Activated gamma-delta T cell (primary cell): ENCODE measurements at places on chromosomes 4 and X.

DNA sequence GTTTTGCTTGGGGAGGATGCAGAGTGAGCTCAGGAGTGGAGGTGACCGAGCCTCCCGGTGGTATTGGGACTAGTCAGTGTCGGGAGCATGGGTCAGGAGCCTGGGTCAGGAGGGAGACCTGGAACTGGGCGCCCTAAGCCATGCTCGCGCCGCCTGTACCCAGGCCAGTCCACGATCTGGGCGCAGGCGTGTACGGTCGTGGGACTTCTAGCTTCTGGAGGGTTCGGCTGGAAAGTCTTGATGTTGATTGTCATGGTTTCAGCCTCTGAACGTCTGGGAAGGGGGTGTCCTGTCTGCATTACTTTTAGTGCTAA lies 244 bp downstream of the EIF2S3 start:
- no peak for DNase-seq

DNA sequence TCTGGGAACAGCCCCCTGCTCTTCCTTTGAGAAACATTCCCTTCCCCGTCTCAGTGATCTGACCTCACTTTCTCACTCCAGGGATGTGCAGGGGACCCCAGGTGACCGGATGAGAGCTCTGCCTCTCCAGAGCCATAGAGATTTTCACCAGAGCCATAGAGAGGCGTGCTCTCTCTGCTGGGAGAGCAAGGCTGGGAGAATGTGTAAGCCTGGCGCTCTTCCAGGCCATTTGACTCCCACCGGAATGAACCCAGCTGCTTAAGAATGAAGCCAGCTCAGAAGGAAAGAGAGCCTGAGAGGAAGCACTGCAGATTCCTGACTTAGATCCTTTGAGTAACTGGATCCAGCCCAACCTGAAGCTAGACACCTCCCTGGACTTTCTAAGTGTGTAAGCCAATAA lies 106.4 kb downstream of the DHX15 start:
- DNase-seq: no peak

DNA sequence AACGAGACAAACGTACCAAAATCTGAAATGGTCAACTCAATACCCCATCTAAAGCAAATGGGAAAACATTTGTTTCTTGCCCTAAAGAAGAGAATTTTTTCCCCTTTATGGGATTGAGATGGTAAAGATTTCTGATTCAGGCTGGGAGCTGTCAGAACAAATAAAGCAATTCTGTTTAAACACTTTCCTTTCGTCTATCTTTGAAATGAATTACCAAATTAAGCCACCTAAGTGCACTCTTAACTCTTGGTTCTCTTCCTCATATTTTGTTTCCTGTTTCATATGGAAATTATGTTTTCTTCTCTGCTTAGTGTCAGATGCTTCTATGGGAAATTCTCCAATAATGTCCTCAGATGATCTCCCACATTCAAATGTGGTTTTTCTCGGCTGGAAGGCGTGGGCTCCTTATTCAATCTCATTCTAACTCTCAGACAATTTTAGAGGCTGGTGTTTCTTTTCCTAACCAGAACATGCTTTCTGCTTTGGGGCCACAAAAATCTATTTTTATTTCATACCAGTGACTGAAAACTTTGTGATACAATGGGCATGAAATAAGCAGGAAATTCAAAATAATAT lies 50.3 kb upstream of the HPF1 start:
- no peak for DNase-seq

DNA sequence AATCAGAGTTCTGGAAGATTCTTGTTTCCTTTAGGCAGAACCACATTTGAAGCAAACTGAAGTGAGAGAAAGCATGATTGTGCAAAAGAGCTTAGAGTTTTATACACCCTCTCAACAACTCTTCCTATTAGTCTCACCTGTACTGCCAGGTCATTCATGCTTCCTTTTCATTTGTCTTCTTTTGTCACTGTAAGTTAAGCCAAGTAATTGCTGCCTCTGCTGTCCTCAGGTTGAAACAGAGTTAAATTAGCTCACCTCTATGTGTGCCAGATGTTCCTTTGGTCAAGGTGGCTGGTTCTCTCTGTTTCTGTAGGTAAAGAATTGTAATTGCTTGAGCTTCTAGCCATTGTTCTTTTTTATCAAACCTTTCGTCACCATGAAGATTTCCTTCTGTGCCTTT lies 41.1 kb upstream of the HPGD start:
- no peak for DNase-seq

DNA sequence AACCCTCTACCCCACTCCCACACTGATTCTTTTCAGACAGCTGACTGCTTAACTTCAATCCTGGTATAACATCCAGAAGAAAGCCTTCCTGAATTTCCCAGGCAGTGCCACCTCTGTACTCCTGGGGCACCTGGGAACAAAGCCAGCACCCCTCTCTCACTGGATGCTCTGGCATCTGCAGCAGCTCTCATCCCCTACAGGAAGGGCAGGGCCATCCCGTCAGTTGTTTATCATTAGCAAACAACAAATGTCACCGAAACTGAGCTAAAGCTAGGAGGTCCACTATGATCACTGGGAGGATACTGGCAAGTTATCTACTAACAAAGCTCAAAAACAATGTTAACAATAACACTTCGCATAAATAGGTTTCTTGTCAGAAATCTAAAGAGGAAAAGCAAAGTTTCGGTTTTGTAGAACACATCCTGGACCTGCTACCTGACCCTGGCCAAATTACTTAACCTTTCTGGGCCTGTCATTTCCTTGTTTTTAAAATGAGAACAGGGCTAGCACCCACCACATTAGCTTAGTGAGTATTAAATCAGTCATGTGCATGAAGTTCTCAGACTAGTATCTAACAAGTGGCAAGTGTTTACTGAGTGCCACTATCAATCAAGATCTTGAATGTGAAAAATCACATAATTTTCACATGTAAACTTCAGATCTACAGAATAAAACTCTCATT lies 86.6 kb downstream of the NR3C2 start:
- no peak for DNase-seq

DNA sequence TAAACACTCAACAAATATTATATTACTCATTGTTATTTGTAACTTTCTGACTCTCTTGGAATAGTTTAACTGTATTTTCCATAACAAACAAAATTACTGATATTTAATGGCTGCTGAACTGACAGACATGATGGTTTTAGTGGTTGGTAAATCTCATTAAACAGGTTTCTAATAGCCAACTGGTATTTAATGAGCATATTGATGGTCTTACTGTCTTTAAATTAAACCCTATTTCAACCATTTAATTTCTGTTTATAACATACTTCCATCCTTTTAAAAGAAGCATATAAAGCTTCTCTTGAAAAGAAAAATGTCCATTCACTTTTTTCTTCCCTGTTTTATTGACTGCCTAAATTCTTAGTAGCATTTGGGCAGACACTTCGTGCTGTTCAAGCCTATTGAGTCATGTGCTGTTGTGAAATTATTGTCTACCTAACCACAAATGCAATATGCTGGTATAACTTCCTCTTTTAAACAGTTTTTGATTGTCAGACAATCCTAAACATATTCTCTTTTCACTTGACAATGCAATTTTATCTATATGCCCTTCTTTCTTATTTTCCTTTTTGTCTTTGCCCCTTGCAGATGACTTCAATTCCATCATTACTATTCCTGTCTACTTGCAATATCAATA lies 163.9 kb upstream of the SLC7A11 start:
- DNase-seq: no peak

GRCh38 chr4:64248186-64248585 lies 161.1 kb downstream of the TECRL start:
- DNase-seq: no peak

DNA sequence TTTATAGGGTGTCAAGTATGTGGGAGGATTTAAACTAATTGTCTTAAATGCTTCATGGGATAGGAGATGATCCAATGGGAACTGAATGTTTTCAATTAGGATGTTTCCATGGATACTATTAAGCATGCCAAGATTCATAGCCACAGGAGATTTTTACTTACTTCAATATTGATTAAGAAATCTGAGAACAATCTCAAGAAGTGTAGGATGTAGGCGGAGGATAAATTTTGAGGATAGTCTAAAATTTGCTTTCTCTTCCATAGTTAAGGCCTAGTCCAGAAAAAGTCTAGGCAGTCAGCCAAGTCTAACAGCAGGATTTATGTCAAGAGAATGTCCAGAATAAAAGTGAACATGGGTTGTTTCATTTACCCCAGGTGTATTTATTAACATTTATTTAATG lies 32.8 kb downstream of the REPS2 start:
- no peak for DNase-seq

- DNase-seq: no peak
Observed at GRCh38 chr4:97761445-97762114, 381.7 kb downstream of the STPG2 start.

- DNase-seq: no peak
Observed at GRCh38 chr4:40976343-40976742, 226.6 kb downstream of the NSUN7 start.

- DNase-seq: no peak
Observed at GRCh38 chr4:103498161-103499070, 221.4 kb downstream of the TACR3 start.

DNA sequence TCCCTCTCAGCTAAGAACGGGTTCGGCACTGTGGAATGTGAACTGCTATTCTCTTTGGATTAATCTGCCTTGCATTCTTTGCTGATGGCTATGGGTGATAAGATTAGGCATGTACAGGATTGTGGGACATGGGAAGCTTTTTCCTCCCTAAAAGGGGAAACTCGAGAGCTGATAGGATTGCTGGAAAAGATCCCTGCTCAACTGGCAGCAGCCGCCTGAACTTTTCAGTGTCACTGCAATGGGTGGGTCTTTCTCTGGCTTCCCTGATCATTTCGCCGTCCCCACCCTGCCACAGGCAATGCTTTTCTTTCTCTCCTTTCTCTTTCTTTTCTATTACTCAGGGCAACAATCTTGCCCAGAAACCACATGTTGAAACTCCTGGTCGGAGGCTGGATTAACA lies 20.5 kb downstream of the PAGE2 start:
- DNase-seq: no peak

- peak; percentile 10 for DNase-seq
Observed at GRCh38 chr4:151407466-151408379, 1.3 kb upstream of the FHIP1A start.

DNA sequence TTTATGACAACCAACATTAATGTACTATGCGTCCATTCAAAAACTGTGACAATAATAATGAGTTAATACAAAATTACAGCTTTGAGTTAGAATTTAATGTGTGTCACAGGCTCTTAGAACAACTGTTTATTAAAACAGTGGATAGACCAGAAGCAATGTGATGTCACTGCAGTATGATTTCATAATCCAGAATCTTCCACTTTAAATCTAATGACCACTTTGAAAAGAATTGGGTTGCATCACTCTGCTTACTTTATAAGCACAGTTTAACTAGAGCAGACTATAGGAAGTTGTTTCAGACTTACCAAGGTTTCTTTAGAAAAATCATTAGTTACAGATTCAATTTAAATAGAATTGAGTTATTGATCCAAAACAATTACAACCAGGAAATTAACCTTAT lies 758.5 kb downstream of the KCTD8 start:
- DNase-seq: no peak

- DNase-seq: no peak
Observed at GRCh38 chrX:38627683-38628082, 66.3 kb downstream of the TSPAN7 start.

DNA sequence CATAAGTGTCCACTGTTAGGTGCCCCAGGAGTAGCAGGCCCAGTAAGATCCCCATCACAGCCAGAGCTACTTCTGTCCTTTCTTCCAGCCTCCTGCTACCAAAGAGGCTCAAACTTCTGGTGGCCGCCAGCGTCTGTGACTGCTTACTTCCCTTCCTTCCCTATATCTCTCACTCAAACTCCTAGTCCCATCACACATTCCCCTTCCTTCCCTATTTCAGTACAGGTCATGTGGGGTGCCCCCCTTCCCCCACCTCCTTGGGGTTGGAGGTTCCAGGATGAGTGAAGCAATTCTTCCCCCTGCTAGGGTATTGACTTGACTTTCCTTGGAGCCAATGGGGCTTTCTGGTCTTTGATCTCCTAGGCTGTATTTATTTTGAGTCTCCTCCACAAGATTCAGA lies at the start of gene VSIG4:
Gene VSIG4, minus strand, starts transcription at position 137 of the 400 bp plus-strand sequence. Its CDS starts 82 bp downstream, at position 55.
- DNase-seq: no peak

- DNase-seq: no peak
Observed at GRCh38 chr4:3524349-3524748, 7.9 kb downstream of the LRPAP1 start.

DNA sequence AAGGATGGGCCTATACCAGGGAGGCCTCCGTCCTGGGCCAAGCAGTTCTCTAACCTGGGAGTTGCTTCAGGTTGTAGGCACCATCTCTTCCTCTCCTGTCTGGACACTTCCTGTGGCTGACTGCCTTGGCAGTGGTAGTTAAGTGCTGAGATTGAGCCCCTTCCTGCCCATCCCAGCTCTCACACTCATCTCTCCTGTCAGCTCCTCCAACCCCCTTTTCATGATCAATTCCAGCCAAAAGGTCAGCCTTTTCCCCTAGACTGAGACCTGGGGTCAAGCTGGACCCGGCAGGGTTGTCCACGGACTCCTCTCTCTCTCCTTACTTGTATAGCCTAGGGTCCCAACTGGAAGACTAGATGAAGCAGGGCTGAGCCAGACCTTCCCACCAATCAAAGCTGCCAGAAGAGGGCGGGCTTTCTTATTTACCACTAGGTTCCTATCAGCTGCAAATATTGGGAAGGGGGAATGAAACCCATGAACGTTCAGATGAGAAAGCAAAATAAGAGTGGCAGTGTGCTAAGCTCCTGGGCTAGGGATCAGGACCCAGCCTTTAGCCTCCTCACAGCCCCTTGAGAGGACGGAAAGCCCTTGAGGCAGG lies 34.5 kb downstream of the KDM5C start:
- no peak for DNase-seq
